ENCODE measurements at places on chromosomes 12 and 14. TPM values are rescaled to one million over a fixed set of nuclear protein-coding genes. Genes with fewer than 3 reads are reported as not detected.

Gene PLEK2
- polyA plus RNA-seq: 0.76 TPM

Gene AQP2
- not detected for polyA plus RNA-seq

Gene SERPINA5
- 2.5 TPM for polyA plus RNA-seq

GRCh38 chr14:74792249-74793039, 29.3 kb downstream of the YLPM1 start:
- no peaks in the 10 kb centered on the region for H3K27me3 ChIP-seq
- H3K27ac ChIP-seq: peak overlapping the region; percentile 28
- H3K36me3 ChIP-seq: peaks cover 35% of the 10 kb centered on the region
- H3K4me1 ChIP-seq: peaks cover 24% of the 10 kb centered on the region

GRCh38 chr12:2753536-2753935, 41.2 kb upstream of the FKBP4 start:
- no peak overlapping the region for H3K4me3 ChIP-seq
- no peak overlapping the region for H3K27ac ChIP-seq
- H3K27me3 ChIP-seq: peaks cover 19% of the 10 kb centered on the region
- no peak for DNase-seq
